M059J (cell line): ENCODE measurements at places on chromosomes 11 and 22. TPM values are rescaled to one million over a fixed set of nuclear protein-coding genes. Genes with fewer than 3 reads are reported as not detected.

The CPT1A gene
- 15.0 and 24.1 TPM in 2 replicates for total RNA-seq

The MYRF gene
- 4.3 and 5.0 TPM in 2 replicates for total RNA-seq

The KREMEN1 gene
- 3.7 and 6.8 TPM in 2 replicates for total RNA-seq

The MAPK1 gene
- total RNA-seq: 30.5 and 49.9 TPM in 2 replicates

The TMEM132A gene
- total RNA-seq: 29.0 and 57.9 TPM in 2 replicates

The ISX gene
- not detected in 2 replicates for total RNA-seq

The CLCF1 gene
- total RNA-seq: 16.2 and 22.6 TPM in 2 replicates

The IGSF9B gene
- total RNA-seq: 0.02 TPM in 1 of 2 replicates, not detected in the other

The BATF2 gene
- 5.9 and 6.2 TPM in 2 replicates for total RNA-seq

The KCNQ1OT1 gene
- 0.32 and 0.47 TPM in 2 replicates for total RNA-seq

The HOATZ gene
- not detected in 2 replicates for total RNA-seq

The HYLS1 gene
- 7.1 and 7.7 TPM in 2 replicates for total RNA-seq

The PGA4 gene
- total RNA-seq: not detected in 2 replicates

The SLC6A5 gene
- not detected in 2 replicates for total RNA-seq

The SSRP1 gene
- total RNA-seq: 96.0 and 145 TPM in 2 replicates

The OR5W2 gene
- not detected in 2 replicates for total RNA-seq

The CHRNA10 gene
- 0.86 and 0.94 TPM in 2 replicates for total RNA-seq

The KRTAP5-10 gene
- total RNA-seq: not detected in 2 replicates

The DMC1 gene
- 0.10 TPM in 1 of 2 replicates, not detected in the other for total RNA-seq

The NCF4 gene
- not detected in 2 replicates for total RNA-seq

The POTEH gene
- total RNA-seq: not detected in 2 replicates

The ZNF280A gene
- not detected in 2 replicates for total RNA-seq

The NLRP14 gene
- not detected in 2 replicates for total RNA-seq

The USH1C gene
- total RNA-seq: not detected in 2 replicates

The TEX54 gene
- not detected in 2 replicates for total RNA-seq

The TMPRSS6 gene
- not detected in 2 replicates for total RNA-seq

The FGF19 gene
- not detected in 2 replicates for total RNA-seq

The ZDHHC24 gene
- total RNA-seq: 28.2 and 36.2 TPM in 2 replicates

The UPB1 gene
- 0.05 and 0.47 TPM in 2 replicates for total RNA-seq

The RAB39A gene
- total RNA-seq: 0.10 and 1.2 TPM in 2 replicates

The LRRC75B gene
- 0.47 TPM in 1 of 2 replicates, not detected in the other for total RNA-seq

The NNMT gene
- total RNA-seq: 76.6 and 129 TPM in 2 replicates

The MMP8 gene
- total RNA-seq: not detected in 2 replicates

The SLC5A1 gene
- not detected in 2 replicates for total RNA-seq

The SCGB1D2 gene
- total RNA-seq: not detected in 2 replicates

The C11orf87 gene
- 0.02 and 0.34 TPM in 2 replicates for total RNA-seq

The FOXR1 gene
- total RNA-seq: not detected in 2 replicates

The GAB4 gene
- total RNA-seq: not detected in 2 replicates

The OR8G1 gene
- total RNA-seq: not detected in 2 replicates

The CHKB gene
- total RNA-seq: 14.3 and 18.6 TPM in 2 replicates

The OR52I1 gene
- total RNA-seq: not detected in 2 replicates

The C11orf16 gene
- not detected in 2 replicates for total RNA-seq

The STIM1 gene
- 35.6 and 37.6 TPM in 2 replicates for total RNA-seq

The ALDH3B1 gene
- total RNA-seq: 11.0 and 16.8 TPM in 2 replicates

The MMP11 gene
- 1.9 and 4.2 TPM in 2 replicates for total RNA-seq

The AHNAK gene
- total RNA-seq: 51.3 and 141 TPM in 2 replicates

The MPZL3 gene
- total RNA-seq: 5.7 and 8.7 TPM in 2 replicates

The KDM4E gene
- not detected in 2 replicates for total RNA-seq

The SLC17A6 gene
- total RNA-seq: not detected in 2 replicates

The TRIM49D1 gene
- not detected in 2 replicates for total RNA-seq

The NRIP3 gene
- total RNA-seq: 30.5 and 35.6 TPM in 2 replicates

The IL10RA gene
- total RNA-seq: 0.07 TPM in 1 of 2 replicates, not detected in the other

The EHF gene
- 0.25 and 0.81 TPM in 2 replicates for total RNA-seq

The TUBA8 gene
- 1.3 and 1.7 TPM in 2 replicates for total RNA-seq

The ADORA2A gene
- 2.7 and 5.2 TPM in 2 replicates for total RNA-seq
